ENCODE measurements at places on chromosomes 12 and 14.

GRCh38 chr12:770479-770878 lies 18.1 kb downstream of the WNK1 start:
- no peak for DNase-seq

GRCh38 chr14:51663783-51664326 lies 12.1 kb downstream of the FRMD6 start:
- no peak for DNase-seq

GRCh38 chr12:91179966-91180561 lies 2.6 kb downstream of the DCN start:
- no peak for DNase-seq

- DNase-seq = no peak
Observed at GRCh38 chr12:45351921-45352670, 136.2 kb downstream of the ANO6 start.

- no peak for DNase-seq
Observed at GRCh38 chr12:73341559-73342247, 1069.5 kb downstream of the TRHDE start.

- DNase-seq = peak; percentile 44
Observed at GRCh38 chr12:66047411-66048021, 83.0 kb downstream of the LLPH start.

DNA sequence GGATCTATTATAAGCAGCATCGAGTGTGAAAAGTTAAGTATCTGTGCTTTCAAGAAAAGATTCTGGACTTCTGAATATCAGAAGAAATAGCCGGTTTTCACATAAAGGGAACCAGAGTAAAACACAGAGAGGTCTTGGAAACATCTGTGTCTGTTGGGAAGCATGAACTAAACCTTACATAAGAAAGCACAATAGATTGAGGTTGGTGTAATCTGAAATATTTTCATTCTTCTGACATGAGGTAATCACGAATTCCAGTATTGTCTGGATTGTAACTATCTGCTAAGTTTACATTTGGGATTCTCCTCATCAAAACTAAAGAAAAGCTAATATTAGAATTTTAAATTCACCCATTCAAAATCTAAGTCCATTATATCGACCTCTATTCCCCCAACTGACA lies 161.3 kb downstream of the CPNE8 start:
- no peak for DNase-seq

GRCh38 chr14:54483846-54484245 lies 4.9 kb downstream of the GMFB start:
- DNase-seq = no peak

DNA sequence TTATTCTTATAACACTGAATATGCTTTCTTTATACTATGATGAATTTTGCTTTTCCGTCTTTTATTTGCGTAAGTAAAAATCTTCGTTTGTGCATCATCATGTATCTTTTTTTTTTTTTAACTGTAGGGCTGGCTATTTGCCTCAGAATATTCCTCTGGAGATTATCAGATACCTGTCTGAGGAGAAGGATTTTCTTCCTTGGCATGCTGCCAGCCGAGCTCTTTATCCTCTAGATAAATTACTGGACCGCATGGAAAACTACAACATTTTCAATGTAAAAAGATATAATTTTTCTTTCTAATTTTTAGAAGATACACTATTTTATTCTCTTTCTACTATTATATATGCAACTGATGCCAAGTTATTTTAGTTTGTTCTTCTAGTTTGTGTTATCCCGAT lies 346.6 kb downstream of the TRHDE start:
- no peak for DNase-seq

DNA sequence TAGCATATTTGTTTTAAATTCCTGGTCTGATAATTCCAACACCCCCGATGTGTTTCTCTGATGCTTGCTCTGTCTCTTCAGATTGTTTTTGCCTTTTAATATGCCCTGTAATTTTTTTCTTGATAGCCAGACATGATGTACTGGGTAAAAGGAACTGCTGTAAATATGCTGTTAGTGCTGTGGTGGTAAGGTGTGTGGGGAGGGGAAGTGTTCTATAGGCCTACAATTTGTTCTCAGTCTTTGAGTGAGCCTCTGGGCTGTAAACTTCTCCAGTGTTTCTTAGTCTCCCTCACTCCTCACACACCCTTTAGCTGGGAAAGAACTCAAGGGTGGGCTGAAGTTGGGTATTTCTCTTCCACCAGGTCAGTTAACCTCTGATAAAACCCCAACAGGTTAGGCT lies 147.0 kb upstream of the OR4E1 start:
- no peak for DNase-seq

- DNase-seq = no peak
Observed at GRCh38 chr12:18853570-18854366, 115.8 kb downstream of the CAPZA3 start.

DNA sequence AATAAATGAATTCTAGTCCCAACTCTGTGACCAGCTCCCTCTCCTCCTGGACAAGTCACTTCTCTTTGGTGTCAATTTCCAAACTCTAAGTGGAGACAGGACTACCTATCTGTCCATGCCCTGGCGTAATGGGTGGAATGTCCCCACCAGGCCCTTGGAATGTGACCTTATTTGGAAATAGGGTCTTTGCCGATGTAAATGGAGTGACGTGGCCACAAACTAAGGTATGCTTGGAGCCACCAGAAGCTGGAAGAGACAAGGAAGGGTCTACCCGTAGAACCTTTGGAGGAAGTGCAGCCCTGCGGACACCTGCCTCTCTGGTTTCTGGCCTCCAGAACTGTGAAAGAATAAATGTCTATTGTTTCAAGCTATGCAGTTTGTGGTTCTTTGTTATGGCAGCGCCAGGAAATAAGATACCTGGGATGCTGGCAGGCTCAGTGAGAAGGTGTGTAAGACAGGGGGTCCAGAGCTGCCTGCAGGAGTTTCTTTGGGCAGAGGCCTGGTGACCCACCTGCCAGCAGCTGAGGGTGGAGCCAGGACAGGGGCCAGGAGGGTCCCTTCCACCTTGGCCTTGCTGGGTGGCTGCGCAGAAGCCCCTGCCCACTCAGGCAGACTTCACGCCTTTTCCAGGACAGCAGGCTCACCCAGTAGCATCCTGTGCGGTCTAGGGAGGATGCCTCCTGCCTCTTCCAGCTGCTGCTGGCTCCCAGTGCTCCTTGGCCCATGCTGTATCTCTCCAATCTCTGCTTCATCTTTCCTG lies 45.8 kb downstream of the ARL6IP4 start:
- no peak for DNase-seq

GRCh38 chr12:13451776-13452175 lies 255.2 kb downstream of the EMP1 start:
- no peak for DNase-seq

DNA sequence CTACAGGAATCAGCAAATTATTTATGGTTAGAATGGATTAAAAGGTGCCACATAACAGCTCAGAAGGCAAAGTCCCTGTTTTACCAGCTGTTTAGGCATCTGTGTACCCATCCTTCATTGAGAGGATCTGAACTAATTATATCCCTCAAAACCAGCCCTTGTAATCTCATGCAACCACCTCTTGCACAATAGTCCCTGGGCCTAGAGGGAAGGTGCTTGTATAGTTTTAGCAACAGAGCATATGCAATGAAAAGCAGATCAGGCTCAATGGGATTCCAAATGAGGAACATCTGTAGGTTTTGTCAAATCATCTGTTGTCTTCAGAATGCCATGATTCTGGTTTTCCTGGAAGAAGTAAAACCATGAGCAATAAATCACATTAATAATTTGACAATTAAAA lies 26.0 kb upstream of the GLIPR1L2 start:
- peak; percentile 53 for DNase-seq

DNA sequence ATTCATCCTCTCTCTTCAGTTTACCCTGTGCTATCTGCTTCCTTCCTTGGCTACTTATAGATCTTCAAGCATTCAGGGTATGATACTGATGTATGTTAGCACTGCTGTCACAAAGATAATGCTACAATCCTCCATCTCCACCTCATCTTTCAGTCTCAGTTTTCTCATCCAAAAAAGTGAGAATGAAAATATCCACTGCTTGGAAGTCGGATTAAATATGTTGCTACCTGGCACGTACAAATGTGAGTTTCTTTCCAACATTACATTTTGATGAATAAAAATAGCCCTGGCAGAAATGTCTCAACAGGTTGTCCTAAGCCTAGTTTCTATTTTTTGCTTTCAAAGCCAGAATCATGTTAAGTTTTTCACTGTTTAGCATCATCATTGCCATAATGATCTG lies 149.9 kb downstream of the PTPN11 start:
- no peak for DNase-seq

DNA sequence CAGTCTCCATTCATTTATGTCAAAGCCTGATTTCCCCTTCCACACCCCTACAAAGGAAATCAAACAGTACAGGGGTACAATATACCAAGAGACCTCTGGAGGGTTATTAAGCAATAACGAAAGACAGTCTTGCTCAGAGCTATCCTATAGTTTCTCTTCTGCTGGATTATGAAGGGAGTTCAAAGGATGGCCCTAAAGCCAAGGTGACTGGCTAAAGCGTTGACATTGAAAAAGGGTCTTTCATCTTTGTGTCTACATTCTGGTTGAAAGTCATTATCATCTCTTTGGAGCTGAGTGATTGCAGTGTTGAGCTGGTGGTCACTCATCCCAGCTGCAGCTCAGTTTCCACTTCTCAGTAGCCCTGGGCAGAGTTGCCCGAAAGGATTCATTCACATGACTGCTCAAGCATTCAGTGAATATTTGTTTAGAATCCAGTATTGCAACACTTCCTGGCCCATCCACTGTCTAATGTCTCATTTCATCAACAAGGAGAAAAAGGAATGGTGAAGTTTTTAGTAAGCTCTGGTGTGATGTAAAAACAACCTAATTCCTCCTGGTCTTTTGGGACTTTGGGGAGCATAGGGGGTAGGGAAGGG lies 19.2 kb upstream of the TBX5 start:
- no peak for DNase-seq

DNA sequence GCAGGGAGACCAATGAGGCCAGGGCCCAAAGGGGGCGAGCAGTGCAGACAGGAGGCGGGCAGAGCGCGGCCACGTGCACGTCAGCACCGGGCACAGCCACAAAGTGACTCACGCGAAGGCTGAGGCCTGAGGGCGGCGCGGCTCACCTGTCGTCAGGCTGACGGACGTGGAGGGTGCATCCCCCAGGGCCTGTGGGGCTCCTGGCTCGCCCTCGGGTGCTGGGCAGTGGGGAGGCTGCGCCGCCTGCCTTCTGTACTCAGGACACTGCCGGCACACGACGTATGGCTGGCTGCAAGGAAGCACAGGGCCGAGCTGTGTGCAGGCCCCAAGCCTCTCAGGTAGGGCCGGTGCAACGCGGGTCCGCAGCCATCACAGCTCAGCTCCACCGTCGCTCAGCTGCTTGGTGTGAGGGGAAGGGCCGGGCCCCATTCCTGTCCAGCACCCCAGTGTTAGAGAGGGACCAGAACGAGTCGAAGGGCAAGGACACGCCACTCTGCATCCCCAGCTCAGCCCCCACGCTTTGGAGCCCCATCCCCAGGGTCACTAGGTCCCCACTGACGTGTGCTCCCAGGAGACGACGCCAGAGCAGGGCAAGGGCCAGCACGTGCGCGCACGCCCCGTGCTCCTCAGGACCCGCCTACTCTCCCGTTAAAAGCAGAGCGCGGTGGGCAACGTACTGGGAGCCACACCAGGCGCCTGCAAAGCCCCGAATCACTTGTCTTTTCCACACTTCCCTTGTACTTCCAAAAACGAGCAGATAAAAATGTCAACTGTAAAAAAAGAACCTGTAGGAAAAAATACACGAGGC lies 24.8 kb upstream of the GOLGA3 start:
- DNase-seq = no peak

GRCh38 chr12:123043536-123044001 lies 63.1 kb downstream of the ARL6IP4 start:
- peak; percentile 77 for DNase-seq

- no peak for DNase-seq
Observed at GRCh38 chr14:76948976-76949375, 79.5 kb downstream of the IRF2BPL start.

DNA sequence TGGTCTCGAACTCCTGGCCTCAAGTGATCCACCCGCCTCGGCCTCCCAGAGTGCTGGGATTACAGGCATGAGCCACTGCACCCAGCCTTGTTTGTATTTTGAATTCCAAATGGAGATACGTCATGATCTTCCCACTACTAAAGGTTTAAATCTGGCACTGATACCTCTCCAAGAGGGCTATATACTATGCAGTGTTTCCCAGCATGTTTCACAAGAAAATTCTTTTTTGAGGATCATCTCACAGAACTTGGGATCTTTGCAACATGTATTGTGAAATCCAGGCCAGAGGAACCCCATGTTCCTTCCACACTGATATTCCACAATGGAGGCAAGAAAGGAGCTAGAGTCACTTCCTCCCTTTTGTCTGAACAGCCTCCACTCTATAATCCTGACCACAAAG lies 112.7 kb downstream of the NT5DC3 start:
- DNase-seq = peak; percentile 9

DNA sequence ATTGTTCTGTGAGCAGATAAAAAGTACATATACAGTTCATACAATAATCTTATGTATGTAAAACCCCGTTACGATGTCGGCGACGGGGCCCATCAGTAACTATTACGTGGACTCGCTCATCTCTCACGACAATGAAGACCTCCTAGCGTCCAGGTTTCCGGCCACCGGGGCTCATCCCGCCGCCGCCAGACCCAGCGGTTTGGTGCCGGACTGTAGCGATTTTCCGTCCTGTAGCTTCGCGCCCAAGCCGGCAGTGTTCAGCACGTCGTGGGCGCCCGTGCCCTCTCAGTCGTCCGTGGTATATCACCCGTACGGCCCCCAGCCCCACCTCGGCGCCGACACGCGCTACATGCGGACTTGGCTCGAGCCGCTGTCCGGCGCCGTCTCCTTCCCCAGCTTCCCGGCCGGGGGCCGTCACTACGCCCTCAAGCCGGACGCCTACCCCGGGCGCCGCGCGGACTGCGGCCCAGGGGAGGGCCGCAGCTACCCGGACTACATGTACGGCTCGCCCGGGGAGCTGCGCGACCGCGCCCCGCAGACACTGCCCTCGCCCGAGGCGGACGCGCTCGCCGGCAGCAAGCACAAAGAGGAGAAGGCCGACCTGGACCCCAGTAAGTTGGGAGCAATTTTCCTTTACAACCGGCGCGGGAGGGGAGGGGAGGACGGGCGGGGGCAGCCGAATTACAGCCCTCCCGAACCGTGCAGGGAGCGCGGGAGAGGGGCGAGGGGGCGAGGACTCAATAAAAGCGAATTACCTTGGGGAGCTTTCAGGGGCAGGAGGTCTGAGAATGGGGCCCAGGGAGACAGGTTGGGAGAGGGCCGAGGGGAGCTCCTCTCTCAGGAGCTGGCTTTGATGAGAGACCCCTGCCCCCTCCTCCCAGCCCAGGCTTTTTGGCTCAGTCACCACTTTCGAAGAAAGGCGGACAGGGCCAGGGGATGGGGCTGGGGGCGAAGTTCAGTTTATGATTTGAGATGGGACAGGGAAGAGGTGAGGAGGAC lies at the start of gene HOXC9:
Gene HOXC9 (plus strand): TSS at position 46 of the 999 bp plus-strand sequence. CDS start 28 bp downstream, at position 74.
- DNase-seq = no peak

Measured in suppressor macrophage (primary cell).